ENCODE measurements at places on chromosomes 13 and 19.

DNA sequence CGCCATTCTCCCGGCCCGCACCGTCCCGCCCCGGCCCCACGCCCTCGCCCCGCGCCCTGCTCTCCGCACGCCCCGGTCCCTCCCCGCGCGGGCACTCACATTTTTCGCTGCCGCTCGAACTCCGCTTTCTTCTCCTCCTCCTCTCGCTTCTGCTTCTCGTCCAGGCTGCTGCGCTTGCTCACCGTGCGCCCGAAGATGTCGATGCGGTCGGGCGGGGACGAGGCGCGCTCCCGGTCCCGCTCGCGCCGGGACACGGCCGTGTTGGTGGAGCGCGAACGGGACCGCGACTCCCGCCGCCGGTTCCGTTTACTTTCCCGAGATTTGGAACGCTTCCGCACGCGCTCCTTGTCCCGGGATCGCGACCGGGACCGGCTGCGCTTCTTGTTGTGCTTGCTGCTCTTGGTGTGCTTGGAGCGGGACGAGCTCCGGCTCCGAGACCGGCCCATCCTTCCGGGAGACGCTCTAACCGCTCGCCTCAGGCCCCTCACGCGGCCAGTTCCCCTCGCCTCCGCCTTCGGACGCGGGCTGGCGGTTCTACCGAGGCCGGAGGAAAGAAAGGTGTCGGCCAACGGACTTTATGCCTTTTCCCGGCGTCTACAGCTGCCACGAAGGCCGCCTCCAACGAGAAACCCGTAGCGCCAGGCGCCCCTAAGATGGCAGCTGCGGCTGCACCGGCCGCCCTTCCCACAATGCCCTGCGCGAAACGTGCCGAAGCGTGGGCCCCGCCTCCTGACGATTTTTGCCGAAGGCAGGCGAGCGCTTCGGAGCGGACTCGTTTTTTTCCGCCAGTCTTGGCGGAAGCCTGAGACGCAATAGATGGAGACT is at the start of gene ARGLU1:
ARGLU1 (minus strand) TSS at position 664 of the 825 bp plus-strand sequence; CDS start at position 446, 218 bp downstream.
- DNase-seq = peak; percentile 95

- DNase-seq = no peak
These were observed 2301.2 kb downstream of the PCDH9 start for GRCh38 chr13:64928696-64929499.

DNA sequence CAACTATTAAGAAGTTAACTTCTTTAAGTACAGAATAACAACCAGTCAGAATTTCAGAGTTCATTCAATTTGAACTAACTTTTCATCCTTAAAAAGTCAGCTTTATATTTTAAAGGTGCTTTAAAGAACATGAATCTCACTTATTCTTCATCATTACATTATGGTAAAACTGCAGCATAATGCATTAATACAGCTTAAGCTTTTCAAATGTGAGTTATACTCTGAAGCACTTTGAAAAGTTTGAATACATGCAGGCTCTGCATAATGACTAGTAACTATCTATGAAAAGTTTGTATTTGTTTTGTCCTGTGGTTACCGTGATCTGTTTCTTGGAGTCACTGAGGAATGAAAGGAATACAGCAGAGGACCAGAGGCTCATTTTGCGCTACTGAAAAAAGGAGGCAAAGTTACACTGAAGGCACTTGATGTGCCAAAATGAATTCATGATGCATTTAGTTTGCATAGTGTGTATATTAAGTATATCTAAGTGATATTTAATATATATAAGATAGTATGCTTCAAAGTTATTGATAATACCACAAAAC is 4.1 kb downstream of the PCDH17 start:
- DNase-seq = no peak

- no peak for DNase-seq
These were observed 11.9 kb downstream of the ARHGAP33 start for GRCh38 chr19:35787227-35787799.

DNA sequence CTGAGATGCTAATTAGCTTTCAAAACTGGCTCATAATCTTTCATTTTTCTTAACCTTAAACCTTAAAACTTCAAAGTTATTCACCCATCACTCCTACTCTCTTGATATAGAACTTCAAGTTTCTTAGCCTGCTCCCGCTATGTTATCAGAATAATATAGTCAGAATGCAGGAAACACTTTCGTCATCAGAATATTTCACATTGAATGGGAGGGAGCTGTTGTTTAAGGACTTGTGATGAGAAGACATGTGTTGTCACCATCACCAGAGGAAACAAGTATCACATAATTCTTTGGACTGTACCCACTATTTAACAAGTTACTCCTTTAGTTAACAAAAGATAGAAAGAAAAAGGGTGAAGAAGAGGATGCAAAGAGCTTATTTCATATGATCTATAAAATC is 65.0 kb upstream of the FNDC3A start:
- DNase-seq = no peak
